Stimulated activated CD4-positive, alpha-beta T cell treated with anti-CD3 and anti-CD28 coated beads, Interleukin-15, amount 100 ng/mL, for 48 hours (primary cell): ENCODE measurements at places on chromosomes 6 and 20.

DNA sequence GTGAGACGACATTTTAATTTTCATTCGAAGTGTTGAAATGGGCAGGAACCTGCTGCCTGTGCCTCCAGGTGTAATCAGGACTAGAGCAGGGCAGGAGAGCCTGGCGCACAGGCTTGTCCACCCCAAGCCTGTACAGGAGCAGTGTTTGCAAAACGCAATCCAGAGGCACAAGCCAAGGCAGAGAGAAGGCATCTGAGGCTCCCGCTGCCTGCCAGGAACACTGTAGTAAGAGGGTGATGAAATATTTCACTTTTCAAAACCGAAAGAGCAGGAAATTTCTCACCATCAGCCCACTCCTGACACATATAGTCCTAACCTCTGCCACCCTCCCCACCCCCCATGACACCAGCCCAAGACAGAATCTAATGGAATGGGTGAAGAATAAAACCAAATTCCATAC is 132.5 kb downstream of the RTN4IP1 start:
- DNase-seq = no peak

- DNase-seq = no peak
These were observed 280.5 kb downstream of the CLVS2 start for GRCh38 chr6:123276546-123276980.

DNA sequence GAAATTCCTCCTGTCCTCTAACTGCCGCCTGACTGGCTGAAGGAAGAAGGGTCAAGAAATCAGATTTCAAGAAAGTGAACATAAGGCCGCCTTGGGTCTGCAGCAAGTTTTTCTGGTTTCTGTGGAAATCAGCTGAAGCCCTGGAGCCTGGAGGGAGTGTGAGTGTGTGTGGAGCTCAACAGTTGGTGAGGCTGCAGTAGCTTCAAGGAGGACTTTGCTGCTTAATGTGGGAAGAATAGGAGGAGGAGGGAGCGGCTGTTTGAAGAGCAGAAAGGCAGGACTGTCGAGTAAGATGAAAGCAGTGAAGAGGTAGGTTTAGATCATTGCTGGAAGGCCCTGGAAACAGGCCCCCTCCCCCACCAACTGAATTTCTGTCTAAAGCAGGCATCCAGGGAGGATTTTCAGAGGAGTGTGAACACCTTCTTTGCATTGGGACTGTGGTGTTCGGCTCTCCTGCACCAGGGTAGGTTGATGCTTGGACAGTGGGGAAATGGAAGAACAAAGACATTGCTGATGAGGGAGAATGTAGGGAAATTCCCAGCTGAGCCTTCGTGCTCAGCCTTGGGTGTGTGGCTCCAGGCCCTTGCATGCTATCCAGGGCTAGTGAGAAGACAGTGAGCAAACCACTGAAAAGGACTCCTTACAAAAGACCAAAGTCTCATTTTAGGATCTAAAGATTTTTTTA is 79.5 kb upstream of the VSTM2L start:
- DNase-seq = no peak

- no peak for DNase-seq
These were observed 55.0 kb downstream of the TBC1D7 start for GRCh38 chr6:13273202-13273930.

DNA sequence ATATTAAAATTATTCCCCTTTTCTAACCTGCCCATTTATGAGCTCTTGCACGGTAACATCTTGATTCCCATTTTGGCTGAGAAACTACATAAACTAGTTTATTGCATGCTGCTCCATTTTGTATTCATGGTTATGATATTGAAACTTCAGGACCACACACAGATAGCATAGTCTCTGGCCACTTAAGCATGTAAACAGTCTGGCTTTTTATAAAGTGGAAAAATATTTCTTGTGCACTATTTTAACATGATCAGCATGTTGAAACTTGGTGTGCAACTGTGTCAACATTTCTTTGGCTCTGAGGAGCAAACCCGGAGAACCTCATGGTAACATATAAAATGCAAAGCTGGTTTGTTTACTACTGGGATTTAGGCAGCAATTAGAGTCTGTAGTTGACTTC is 70.7 kb downstream of the SLX4IP start:
- no peak for DNase-seq

GRCh38 chr6:145643760-145644159 is 91.6 kb downstream of the EPM2A start:
- DNase-seq = no peak

DNA sequence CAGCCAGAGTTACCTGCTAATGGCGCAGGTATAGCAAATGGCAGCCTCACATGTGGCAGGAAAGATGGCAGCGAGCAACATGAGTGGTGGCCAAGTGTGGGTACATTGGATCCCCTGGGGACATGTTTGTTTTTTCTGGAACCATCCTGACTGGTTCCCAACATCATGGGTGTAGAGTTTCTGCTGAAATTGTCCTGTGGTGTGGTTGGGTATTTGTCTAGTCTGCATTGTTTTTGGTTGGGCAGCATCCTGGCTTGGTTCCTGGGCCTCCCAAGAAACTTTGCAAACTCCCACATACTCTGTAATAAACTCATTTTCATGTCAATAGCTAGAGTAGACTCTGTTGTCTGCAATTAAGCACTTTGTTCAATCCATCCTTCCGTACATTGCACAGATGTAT is 282.6 kb downstream of the CDC5L start:
- no peak for DNase-seq

- DNase-seq = no peak
These were observed 190.3 kb upstream of the CDYL start for GRCh38 chr6:4585682-4586468.

- no peak for DNase-seq
These were observed 118.8 kb downstream of the CDH4 start for GRCh38 chr20:61370841-61371303.

DNA sequence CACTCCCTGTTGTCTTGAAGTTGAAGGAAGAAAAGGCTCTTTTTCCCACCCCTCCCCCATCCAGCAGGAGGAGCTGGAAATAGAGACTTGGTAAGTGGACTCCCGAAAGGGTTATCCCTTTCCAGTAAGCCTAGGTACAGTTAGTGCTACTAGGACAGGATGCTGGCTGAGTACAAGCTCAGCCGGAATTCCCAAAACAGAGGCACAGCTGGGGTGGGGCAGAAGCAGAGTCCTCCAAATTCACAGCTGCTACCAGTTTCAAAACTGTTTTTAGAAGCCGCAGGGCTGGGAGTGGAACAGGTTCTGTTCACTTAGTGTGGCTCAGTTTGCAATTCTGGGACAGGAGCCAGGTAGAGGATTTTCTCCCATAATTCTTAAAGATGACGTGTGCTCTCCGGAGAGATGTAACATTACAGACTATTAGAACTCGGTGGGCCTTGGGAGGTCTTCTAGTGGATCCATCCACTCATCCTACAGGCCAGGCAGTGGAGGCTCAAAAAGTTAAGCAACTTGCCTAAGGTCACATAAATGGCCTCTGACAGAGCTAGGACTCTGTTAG is 19.0 kb upstream of the UTRN start:
- DNase-seq = no peak

GRCh38 chr6:13614126-13614925 is 809 bp upstream of the NOL7 start:
- peak; percentile 10 for DNase-seq

DNA sequence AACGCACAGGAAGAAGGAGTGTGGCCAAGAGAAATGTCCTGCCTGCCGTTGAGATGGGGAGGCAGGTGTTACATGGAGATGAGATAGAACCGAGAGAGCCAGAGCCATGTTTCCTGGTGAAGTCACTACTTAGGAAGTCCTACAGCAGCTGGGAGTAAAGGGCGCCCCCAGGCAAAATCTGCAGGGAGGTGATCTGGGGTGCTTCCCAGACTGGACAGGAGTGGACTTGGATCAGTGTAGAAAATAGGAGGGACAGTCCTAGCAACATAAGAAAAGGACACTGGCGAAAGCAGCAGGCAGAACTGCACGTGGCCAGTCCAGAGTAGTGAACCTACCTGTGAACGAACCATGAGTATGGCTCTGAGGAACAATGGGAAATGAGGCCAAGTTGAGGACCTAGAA is 85.3 kb downstream of the CD164 start:
- no peak for DNase-seq

DNA sequence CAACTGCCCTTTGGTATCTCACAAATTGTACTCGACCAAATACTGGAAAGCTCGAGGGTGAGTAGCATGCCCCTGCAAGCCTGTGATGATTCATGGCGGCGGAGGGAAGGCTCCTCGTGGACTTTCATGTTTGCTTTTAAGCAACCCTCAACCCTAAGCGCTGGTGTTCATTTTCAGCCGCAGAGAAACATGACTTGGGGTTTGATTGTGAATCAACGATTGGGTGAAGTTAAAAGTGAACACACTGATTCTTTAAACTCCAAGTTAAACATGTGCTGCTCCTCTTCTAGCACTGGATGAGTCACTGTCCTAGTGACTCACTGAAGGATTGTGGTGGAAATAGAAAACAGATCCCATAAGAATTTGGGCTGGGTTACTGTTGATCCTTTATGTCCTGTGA is 8.3 kb downstream of the CD109 start:
- DNase-seq = peak; percentile 41

DNA sequence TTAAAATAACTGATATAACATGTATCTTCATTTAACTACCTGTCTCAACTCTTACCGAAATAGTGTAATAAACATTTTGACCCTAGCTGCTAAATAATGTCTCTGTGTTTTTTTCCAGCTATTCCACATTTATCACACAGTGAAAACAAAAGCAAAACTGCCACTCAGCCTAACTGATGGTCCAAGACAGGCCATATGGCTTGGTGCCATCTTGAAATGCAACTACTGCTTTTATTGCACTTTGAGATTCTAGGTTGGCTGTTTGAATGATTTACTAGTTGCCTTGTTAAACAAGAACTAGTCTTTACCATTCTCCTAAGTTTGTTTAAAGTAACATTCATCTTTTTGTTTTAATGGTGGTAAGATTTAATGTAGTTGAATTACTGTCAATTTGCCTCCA is 739.8 kb downstream of the TFAP2A start:
- DNase-seq = no peak

GRCh38 chr6:46556053-46556452 is 64.8 kb upstream of the RCAN2 start:
- DNase-seq = no peak
